Activated T-helper 17 cell treated with anti-CD3 and anti-CD28 coated beads, Interleukin-2, amount 50 U/mL, for 72 hours (primary cell): ENCODE measurements at places on chromosomes 7 and 10. TPM values are rescaled to one million over a fixed set of nuclear protein-coding genes. Genes with fewer than 3 reads are reported as not detected.
A peak's percentile ranks its signal among the peaks of the same experiment; 100 is the strongest.

GRCh38 chr7:33504266-33504665 is 374.9 kb downstream of the BBS9 start:
- ATAC-seq = no peak

The TMEM26 gene
- not detected for total RNA-seq

The DENND2A gene
- total RNA-seq = not detected

The FGL2 gene
- total RNA-seq = 0.16 TPM

DNA sequence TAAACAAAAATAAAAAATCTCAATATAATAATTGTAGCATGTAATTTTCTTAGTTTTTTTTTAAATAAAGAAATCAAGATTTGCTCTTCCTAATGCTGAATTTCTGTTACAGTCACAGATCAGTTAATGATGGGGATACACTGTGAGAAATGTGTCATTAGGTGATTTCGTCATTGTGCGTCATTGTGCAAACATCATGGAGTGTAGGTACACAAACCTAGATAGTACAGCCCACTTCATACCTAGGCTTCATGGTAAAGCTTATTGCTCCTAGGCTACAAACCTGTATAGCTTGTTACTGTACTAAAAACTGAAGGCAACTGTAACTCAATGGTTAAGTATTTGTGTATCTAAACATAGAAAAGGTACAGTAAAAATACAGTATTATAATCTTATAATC is 74.4 kb upstream of the LSM8 start:
- ATAC-seq = no peak

- ATAC-seq = peak; percentile 79
Observed at GRCh38 chr7:157576415-157576814, 239.6 kb downstream of the DNAJB6 start.

DNA sequence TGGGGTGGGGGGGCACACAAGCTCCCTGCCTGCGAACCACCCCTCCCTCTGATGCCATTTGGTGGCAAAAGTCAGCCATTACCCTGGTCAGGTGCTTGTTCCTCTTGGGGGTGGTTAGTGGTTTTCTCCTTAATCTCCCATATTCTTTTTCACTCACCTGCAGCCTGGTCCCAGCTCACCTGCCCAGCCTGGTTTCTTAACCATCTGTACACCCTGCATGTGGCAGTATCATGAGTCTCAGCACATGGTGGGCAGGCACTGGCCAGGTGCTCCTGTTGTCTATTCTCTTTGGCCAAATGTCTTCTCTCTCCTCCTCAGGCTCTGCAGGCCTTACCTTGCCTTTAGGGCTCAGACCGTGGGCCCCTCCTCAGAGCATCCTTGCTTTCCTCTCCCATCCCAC is 30.5 kb downstream of the OGDH start:
- ATAC-seq = no peak

The PBLD gene
- 0.58 TPM for total RNA-seq
